ENCODE measurements at places on chromosomes 2 and 18.

DNA sequence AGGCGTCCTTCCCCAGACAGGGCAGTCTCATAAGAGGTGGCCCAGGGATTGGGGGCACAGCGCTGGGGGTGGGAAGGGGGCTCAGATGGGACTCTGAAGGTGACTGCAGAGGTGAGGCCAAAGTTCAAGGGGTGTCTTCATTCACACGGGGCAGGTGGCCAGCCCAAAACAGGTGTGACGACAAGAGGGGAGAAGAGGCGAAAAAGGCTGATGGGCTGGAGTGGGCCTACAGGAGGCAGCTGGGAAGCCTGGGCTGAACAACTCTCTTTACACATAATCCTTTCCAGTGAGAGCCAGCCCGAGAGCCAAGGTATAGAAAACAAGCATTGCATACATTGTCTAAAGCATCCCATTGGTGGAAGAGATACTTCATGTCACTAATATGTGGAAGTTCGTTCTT lies 130.9 kb upstream of the ASB18 start:
- no peak for DNase-seq

GRCh38 chr2:119464981-119465380 lies 33.3 kb downstream of the TMEM37 start:
- no peak for DNase-seq

DNA sequence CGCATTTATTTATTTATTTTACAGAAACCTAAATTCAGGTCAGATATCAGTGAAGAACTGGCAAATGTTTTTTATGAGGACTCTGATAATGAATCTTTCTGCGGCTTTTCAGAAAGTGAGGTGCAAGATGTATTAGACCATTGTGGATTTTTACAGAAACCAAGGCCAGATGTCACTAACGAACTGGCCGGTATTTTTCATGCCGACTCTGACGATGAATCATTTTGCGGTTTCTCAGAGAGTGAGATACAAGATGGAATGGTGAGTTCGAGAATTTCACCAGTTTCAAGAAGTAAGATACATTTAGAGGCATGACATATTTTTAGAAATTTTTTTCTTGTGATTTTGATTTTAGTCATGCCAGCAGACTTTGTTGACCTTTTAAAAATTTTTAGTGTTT lies 4.6 kb downstream of the CDCA7 start:
- peak; percentile 50 for DNase-seq

GRCh38 chr2:75162897-75163296 lies 36.4 kb downstream of the TACR1 start:
- no peak for DNase-seq

GRCh38 chr2:85053802-85054201 lies 79.4 kb upstream of the TCF7L1 start:
- DNase-seq = peak; percentile 59

GRCh38 chr2:190303647-190304046 lies 16.0 kb downstream of the HIBCH start:
- no peak for DNase-seq

DNA sequence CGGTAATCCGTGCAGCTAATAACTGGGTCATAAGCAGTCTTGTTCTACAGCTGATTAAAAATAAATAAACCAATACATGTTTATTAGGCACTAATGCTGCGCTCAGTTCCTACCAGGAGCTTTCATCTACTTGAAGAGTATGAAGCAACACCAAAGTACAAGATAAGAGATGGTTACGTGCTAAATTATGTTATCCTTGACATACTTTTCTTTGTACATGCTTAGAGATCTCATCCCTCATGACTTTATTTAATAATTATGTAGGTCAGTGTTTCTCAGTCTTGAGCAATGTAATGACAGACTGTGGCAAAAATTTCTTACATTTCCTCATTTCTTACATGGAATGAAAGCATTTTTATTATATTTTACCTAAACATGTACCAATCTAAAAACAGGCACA lies 54.6 kb upstream of the COBLL1 start:
- peak; percentile 48 for DNase-seq

- peak; percentile 66 for DNase-seq
These were observed 121.9 kb downstream of the HDAC4 start for GRCh38 chr2:239278941-239279365.

- no peak for DNase-seq
These were observed 15.2 kb upstream of the TMBIM1 start for GRCh38 chr2:218307415-218308090.

DNA sequence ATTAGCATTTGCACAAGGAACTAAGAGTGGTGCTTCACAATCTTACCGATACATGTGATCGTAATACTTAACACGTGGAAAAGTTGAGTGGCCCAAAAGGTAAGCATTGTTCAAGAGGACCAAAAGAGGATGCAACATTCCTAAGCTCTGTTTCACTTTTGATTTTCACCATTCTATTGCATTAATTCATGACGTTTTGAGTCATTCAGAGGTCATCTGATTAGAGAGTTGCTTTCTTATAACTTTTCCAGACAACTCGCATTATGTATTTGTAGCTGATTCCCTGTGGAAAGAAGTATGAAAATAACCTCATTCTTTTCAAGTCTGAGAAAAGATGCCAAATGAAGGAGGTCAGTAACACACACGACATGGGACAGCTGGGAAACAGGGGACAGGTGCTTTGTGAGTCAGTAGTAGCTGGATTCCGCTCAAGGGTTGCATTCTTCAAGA lies 344.4 kb downstream of the RND3 start:
- DNase-seq = peak; percentile 87

DNA sequence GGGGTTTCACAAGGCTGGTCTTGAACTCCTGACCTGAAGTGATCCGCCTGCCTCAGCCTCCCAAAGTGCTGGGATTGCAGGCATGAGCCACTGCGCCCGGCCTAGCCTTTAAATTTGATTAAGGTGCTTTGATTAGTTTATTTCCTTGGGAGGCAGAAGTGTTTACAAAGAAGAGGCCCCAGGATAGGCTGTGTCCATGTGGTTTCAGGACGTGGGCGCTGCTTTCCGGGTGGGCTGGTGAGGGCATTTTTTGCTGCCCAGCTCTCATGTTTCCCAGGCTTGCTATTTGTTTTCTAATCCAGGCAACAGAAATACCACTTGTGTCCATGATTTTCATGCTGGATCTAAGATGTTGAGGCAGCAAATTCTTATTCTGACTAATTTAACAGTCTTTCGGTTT lies 124.2 kb downstream of the SH3RF3 start:
- DNase-seq = no peak

- DNase-seq = no peak
These were observed 78.2 kb downstream of the AFF3 start for GRCh38 chr2:100064165-100064564.

GRCh38 chr2:105541189-105542050 lies 142.6 kb upstream of the FHL2 start:
- peak; percentile 24 for DNase-seq

- DNase-seq = no peak
These were observed 49.4 kb downstream of the PDE1A start for GRCh38 chr2:182377467-182377866.

- no peak for DNase-seq
These were observed 28.4 kb downstream of the COX7A2L start for GRCh38 chr2:42332575-42332974.

GRCh38 chr2:27095745-27096651 lies 9.4 kb downstream of the KHK start:
- DNase-seq = peak; percentile 54

GRCh38 chr2:66387016-66387753 lies 47.7 kb upstream of the MEIS1 start:
- no peak for DNase-seq

DNA sequence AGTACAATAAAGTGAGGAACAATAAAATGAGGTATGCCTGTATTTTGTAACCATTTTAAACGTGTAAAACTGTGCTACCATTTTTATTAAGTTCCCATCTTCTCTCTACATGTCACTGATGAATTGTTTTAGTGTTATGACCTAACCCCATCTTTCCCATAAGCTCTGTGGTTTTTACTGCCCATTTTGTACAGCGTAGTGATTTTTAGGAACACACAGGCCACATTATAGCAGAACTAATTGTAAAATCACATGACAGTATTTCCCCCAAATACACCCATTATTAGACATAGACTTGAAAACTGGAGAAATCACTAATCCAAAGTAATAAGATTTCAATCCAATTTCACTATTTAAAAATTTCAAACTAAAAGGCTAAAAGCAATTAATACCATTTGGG lies 130.7 kb downstream of the TMEM247 start:
- no peak for DNase-seq

- DNase-seq = no peak
These were observed 334.9 kb downstream of the SOX11 start for GRCh38 chr2:6027066-6027465.

DNA sequence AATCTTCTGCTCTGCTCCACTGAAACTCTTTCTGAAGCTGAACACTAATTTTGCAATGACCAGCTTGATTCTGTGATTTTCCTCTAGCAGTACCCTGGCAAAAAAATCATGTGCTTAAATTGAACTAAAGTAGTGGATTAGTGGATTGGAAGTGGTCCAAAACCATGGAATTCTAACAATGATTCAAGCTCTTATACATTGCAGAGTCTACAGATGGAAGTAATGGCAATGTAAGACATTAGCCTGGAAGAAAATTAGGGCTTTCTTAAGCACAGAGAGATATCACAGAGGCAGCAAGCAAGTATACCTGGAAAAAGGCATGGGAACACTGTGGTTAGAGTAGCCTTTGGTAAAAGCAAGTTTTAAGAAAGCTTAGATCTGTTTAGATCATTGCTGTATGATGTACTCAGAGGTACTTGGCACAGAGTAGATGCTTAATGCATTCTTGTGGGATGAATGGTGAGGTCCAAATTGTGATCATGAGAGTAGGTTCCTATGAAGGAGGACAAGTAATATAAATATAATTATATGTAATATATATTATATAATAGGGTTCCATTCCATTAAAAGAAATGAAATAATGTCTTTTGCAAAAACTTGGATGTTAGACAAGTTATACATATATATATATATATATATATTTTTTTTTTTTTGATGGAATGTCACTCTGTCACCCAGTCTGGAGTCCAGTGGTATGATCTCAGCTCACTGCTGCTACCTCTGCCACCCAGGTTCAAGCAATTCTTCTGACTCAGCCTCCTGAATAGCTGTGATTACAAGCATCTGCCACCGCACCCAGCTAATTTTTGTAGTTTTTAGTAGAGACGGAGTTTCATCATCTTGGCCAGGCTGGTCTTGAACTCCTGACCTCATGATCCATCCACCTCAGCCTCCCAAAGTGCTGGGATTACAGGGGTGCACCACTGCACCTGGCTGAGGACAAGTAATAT lies 172.2 kb upstream of the SCN7A start:
- DNase-seq = peak; percentile 80

- DNase-seq = no peak
These were observed 56.1 kb downstream of the CIB4 start for GRCh38 chr2:26585100-26585499.

GRCh38 chr2:190123956-190124355 lies 61.4 kb upstream of the MSTN start:
- DNase-seq = peak; percentile 74

GRCh38 chr2:39243469-39244123 lies at the start of gene CDKL4:
TSS of gene CDKL4 (minus strand) at chr2:39243970.
- DNase-seq = peak; percentile 3

GRCh38 chr2:109057686-109058085 lies 68.7 kb upstream of the EDAR start:
- no peak for DNase-seq

GRCh38 chr2:138028538-138028937 lies 64.3 kb downstream of the HNMT start:
- no peak for DNase-seq

- DNase-seq = no peak
These were observed 50.9 kb upstream of the SPATS2L start for GRCh38 chr2:200255549-200255948.

DNA sequence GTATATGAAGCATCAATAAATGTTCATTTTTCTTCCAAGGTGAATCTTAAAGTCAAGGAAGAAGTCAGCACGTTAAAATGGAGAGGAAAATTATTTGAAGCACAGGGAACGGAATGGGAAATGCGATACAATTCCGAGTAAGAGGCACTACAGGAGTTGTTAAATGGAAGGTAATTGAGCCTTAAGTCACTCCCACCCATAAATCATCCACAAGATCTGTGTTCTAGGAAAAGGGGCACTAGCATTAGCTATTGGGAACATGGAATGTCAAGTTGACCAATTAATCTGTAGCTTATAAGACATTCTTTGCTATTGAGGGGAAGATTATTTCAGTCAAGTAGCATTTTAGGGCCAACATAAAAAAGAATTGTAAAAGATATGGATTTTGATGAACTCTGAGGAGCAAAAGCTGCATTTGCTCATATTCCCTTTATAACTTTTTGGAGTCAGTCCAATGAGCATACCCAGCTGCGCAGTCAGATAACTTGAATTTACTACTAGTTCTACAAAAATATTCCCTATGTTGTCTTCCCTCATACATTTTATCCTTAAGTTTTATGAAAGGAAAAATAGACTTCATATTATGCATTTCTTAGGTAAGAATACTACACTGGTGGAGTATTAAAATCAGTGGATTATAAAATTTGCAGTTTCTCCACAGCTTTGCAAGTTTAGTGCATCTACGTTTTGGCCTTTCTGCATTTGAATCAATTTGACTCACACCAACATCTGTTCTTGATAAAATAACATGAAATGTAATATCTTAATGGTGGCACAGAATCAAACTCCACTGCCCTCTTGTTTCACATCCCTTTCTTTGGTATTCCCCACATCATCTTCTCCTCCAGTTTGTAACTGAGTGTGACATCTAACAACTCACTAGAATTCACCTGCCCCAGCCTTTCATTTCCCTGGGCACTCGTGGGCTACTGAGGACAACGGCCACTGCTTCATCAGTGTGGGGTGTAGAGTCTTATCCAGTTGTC lies 95.6 kb downstream of the SP3 start:
- no peak for DNase-seq

- DNase-seq = no peak
These were observed 903.7 kb downstream of the TDRD15 start for GRCh38 chr2:22027345-22028005.

DNA sequence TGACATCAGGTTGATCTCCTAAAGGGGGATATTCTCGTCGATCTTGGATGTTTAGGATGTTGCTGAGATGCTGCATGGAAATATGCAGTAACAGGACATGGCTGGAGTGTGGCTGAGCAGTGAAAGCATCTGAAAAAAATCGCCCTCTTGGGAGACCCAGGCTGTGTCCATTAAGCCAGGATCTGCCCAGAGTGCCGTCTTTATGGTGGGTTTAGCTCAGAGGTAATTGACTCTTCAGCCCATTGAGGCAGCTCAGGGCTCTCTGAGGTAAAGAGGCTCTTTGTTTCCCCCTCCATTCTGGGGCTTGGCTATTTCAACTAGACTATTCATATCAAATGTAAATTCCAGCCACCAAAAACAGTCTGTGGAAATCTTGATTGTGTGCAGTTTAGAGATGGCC lies 26.5 kb downstream of the OSBPL6 start:
- DNase-seq = no peak

- no peak for DNase-seq
These were observed 1.1 kb downstream of the DSC3 start for GRCh38 chr18:31041271-31042083.

DNA sequence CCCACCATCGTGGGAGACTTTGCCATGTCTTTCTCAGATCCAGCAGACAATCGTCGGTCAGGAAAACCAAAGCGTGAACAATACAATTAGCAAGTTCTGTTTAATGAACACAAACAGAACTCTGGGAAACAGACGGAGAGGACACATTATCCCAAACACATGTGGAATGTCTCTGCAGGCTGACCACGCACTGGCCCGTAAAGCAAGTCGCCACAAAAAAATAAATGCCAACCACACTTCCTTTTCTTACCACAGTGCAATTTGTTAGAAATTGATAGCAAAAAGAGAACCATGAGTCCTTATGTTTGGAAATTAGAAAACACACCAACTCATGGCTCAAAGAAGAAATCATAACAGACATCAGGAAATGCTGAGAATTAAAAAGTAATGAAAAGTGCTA lies 210.9 kb downstream of the TWIST2 start:
- DNase-seq = no peak

GRCh38 chr18:9965711-9966624 lies 52.2 kb downstream of the VAPA start:
- DNase-seq = peak; percentile 54

All from fibroblast of skin of right biceps (primary cell).